Activated CD4-positive, alpha-beta T cell treated with anti-CD3 and anti-CD28 coated beads for 36 hours (primary cell): ENCODE measurements at places on chromosomes 7 and 10.

DNA sequence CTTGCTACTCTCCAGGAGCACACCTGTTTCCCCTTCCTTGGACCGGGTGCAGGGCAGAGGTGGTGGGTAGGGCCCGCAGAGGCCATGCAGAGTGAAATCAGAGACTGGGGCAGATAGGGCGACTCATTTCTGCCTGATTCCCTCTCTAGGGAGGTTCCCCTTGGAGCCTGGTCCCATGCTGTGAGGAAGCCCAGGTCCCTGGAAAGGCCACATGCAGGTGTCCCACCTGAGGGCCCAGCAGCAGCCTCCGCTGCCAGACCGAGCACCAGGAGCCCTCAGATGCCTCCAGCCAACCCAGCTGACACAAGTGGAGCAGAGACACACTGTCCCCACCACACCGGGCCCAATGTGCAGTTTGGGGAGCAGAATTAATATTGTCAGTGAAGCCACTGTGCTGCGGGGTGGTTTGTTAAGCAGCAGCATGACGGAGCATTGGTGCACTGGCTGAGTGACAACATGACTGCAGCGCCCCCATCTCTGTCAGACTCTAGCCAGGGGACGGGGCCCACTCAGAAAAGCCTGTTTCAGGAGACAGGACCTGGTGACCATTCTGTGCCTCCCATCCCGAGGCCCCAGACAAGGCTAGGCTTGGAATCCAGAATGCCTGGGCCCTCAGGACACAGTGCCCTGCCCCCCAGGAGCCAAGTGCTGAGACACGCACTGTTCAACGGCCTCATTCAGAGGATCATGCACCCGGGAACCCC lies 30.4 kb upstream of the RET start:
- H3K36me3 ChIP-seq, result no peaks in the 10 kb centered on the region
- H3K27ac ChIP-seq, result no peak overlapping the region
- no peak for DNase-seq
- peaks cover 4% of the 10 kb centered on the region for H3K27me3 ChIP-seq

DNA sequence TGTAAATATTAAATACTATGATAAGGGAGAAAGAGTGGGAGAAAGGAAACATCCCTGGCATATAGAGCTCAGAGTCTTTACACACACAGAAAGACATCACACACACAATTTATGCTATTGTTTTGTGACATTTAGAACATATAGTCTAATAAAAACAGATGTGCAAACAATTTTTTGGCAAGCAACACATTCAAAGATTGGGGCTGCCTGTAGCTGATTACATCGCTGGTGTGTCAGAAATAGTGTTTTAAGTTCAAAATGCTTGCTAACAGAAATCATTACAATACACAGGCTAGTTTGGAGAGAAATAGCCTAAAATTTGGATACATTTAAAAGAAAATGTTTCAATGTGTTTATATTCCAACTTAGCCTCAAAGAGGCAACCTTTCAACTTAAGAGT lies 256.7 kb upstream of the NPVF start:
- no peak overlapping the region for H3K4me3 ChIP-seq
- no peak for DNase-seq
- no peaks in the 10 kb centered on the region for H3K4me1 ChIP-seq
- peaks cover 4% of the 10 kb centered on the region for H3K27me3 ChIP-seq

- DNase-seq, result no peak
- H3K27me3 ChIP-seq, result no peaks in the 10 kb centered on the region
- H3K27ac ChIP-seq, result no peak overlapping the region
Measured at GRCh38 chr10:69619626-69620025, 10.4 kb upstream of the FAM241B start.

DNA sequence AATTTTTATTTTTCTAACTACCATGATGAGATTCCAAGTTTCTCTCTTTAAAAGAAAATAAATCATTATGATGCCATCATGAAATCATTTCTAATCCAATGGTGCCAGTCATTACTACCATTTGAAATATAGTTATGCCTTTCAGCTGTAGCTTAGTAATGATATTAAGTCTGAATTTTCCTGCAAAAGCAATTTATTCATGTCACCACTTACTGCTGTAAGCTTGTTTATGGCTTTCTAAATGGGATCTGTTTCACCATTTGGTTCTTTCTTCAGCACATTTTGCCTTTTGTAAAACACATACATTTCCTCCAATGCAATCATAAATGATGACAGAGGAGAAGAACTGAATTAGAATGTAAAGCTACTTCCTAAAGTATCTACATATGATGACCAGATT lies 130.5 kb downstream of the SEM1 start:
- H3K4me1 ChIP-seq, result no peaks in the 10 kb centered on the region
- no peak overlapping the region for H3K4me3 ChIP-seq
- DNase-seq, result no peak
- H3K27ac ChIP-seq, result no peak overlapping the region
- peaks cover 11% of the 10 kb centered on the region for H3K27me3 ChIP-seq
- H3K36me3 ChIP-seq, result no peaks in the 10 kb centered on the region

DNA sequence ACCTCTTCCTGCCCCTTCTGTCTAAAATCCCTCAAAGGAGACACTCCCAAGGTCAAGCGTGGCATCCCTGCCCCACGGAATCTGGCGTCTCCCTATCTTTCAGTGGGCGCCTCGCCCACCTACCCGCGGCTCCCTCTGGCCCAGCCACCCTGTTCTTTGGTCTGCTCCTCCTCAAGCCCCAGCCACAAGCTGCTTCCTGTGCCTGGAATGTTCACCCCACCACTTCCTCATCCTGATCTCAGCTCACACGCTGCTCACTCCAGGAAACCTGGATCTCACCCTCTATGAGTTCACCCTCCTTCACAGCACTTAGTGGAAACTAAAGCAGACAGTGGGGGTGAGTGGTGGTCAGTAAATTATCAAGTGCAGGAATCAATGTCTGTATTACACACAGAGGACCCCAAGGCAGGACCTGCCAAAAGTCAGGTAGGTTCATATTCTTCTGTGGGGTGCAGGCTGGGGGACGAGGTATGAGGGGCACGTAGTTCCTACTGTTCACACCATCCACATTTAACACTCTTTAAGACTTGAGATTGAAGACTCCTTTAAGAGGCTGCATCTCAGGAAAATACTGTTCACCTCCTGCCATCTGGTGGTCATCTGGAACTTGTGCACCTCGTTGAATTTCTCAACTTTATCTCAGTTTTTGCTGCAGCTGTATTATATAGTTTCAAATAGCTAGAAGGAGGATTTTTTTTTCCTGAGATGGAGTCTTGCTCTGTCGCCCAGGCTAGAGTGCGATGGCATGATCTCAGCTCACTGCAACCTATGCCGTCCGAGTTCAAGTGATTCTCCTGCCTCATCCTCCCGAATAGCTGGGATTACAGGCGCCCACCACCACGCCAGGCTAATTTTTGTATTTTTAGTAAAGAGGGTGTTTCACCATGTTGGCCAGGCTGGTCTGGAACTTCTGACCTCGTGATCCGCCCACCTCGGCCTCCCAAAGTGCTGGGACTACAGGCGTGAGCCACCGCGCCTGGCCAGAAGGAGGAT lies 166.6 kb downstream of the ARHGAP21 start:
- no peak overlapping the region for H3K4me3 ChIP-seq
- peak; percentile 56 for DNase-seq
- H3K27me3 ChIP-seq, result peaks cover 2% of the 10 kb centered on the region
- no peak overlapping the region for H3K27ac ChIP-seq
- peaks cover 4% of the 10 kb centered on the region for H3K4me1 ChIP-seq

DNA sequence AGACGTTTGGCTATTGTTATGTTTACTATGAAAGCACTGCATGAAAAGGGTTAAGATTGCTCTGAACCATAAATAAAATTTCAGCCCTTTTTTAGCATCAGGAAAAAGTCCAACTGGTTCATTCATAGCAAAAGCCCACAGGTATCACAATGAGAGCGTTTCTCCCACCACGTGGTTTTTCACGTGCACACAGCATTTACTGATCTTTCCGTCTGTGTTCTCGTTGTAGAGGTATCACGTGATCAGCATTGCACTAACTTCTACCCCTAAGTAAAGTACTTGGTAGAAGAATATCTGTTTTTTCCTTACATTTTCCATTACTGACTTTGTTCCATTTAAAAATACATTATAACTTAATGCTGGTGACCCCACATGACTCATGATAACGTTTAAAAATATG lies 17.8 kb upstream of the CCDC3 start:
- H3K27ac ChIP-seq, result no peak overlapping the region
- H3K36me3 ChIP-seq, result no peaks in the 10 kb centered on the region
- peaks cover 12% of the 10 kb centered on the region for H3K27me3 ChIP-seq
- no peaks in the 10 kb centered on the region for H3K4me1 ChIP-seq

- no peaks in the 10 kb centered on the region for H3K27me3 ChIP-seq
- peaks cover 28% of the 10 kb centered on the region for H3K4me1 ChIP-seq
- peak; percentile 49 for DNase-seq
- H3K4me3 ChIP-seq, result no peak overlapping the region
- no peak overlapping the region for H3K27ac ChIP-seq
Measured at GRCh38 chr10:79027147-79028055, 41.4 kb upstream of the ZMIZ1 start.

DNA sequence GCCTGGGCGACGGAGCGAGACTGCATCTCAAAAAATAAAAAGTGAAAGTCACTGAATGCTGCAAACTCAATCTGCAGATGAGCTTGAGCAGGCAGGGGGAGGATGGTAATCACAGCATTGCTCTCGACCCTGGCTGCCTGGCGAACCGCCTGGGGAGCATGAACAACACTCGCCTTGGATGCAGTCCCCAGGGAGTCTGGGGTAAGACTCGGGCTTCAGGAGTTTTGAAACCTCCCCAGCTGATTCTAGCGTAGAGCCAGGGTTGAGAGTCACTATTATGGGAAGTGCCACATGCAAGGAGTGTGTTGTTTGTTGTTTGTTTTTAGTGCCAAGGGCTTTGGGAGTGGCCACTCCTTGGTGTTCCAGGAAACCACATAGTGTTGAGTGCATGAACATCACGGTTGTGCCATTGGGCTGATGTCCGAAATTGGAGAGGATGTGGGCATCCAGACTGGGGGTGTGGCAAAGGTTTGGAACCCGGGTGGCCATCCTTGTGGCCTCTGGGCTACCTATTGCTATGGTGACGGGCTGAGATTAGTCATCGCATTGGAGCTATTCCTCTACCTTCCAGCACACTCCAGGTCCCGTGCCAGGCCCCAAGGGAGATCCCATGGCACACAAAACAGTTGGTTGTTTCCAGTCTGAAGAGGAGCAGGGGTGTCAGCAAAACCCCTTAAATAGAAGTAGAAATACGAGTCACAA lies 92.6 kb downstream of the RGS10 start:
- DNase-seq, result no peak
- no peak overlapping the region for H3K27ac ChIP-seq
- H3K36me3 ChIP-seq, result no peaks in the 10 kb centered on the region
- H3K4me3 ChIP-seq, result no peak overlapping the region
- peaks cover 5% of the 10 kb centered on the region for H3K4me1 ChIP-seq
- no peaks in the 10 kb centered on the region for H3K27me3 ChIP-seq

DNA sequence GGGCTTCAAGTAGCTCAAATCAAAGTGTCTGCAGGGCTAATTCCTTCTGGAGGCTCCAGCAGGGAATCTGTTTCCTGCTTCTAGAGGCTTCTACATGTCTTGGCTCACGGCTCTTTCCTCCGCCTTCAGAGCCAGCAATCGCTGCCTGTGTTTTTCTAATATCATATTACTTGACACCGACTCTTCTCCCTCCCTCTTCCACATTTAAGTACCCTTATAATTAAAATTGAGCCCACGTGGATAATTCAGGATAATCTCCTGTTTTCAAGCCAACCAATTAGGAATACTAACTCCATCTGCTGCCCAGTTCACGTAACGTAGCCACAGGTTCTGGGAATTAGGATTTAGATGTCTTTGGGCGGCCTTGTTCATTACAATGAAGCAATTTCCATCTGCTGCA lies 372.2 kb downstream of the DPP6 start:
- no peaks in the 10 kb centered on the region for H3K36me3 ChIP-seq
- no peak overlapping the region for H3K27ac ChIP-seq
- H3K4me3 ChIP-seq, result no peak overlapping the region
- H3K4me1 ChIP-seq, result no peaks in the 10 kb centered on the region
